ENCODE measurements at places on chromosomes 1 and 21. TPM values are rescaled to one million over a fixed set of nuclear protein-coding genes. Genes with fewer than 3 reads are reported as not detected.

Gene MFN2
- 50.6 TPM for polyA plus RNA-seq

Gene LIN9
- 2.3 TPM for polyA plus RNA-seq

Gene C2CD2
- 22.2 TPM for polyA plus RNA-seq

Gene DNAH14
- 7.5 TPM for polyA plus RNA-seq

Gene NPL
- 1.4 TPM for polyA plus RNA-seq

Gene TAS1R1
- polyA plus RNA-seq = 0.05 TPM

Gene BARHL2
- not detected for polyA plus RNA-seq

Gene WDR64
- polyA plus RNA-seq = not detected
